T-helper 17 cell (primary cell): ENCODE measurements at places on chromosomes 6 and 20.

GRCh38 chr6:42984924-42985475 lies 630 bp downstream of the PPP2R5D start:
- no peak for DNase-seq

DNA sequence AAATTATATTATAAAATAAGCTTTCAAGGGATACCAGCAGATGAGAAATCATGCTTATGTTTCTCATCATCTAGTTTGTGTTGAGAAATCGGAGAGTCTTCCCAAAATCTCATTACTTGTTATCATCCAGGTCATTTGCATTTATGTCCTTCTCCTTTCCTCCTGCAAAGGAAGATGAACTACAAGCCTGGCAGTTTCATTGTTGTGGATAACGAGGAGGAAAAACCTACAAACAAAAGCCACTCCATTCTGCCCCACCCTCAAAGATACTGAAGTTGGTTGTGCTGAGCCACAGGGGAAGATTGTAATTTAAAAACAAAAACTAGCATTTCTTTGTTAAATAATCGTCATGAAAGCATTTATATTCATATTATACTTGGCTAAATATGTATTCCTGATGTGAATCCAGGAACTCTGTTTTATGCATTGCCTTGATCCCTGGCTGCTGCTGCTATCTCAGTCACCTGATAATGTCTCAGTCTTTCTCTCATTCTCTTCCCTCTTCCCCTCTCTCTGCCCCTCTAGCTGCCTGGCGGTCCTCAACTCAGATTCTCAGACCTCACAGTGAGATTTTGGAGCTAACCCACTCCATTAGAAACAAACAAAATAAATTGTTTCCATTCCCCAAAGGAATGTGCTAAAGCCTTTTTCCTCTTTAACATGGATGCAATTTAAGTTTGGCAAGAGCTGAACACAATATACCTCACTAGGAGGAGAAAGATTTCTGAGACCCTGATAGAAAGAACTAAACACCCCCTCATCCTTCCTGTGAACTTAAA lies 185.3 kb downstream of the ADAT2 start:
- no peak for DNase-seq

DNA sequence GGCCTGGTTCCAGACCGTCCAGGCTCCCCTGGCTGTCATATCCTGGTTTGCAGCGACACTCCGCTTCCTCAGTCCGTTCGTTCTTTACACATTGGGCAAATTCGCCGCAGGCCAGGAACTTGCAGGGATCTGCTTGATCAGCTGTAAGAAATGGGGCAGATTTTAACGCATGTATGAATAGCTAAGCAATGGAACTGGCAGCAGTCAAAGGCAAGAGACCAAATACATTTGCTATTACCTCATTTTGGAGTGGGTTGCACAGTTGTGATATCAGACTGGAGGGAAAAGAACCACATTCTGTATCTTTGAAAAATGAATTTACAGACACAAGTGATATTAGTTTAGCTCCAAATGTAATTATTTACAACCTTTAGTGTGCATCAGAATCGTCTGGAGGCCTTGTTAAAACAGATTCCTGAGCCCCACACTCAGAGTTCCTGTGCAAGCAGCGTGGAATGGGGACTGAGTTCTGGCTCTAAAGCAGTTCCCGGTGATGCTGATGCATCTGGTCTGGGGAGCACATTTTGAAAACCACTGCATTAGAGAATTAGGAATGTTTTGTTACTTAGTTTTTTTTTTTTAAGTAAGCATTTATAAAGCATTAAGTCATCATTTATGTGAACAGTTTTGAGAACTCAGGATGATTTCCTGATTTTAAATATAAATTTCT lies 141.3 kb downstream of the IMPG1 start:
- DNase-seq = no peak

GRCh38 chr20:23205611-23206041 lies 119.5 kb upstream of the CD93 start:
- no peak for DNase-seq

DNA sequence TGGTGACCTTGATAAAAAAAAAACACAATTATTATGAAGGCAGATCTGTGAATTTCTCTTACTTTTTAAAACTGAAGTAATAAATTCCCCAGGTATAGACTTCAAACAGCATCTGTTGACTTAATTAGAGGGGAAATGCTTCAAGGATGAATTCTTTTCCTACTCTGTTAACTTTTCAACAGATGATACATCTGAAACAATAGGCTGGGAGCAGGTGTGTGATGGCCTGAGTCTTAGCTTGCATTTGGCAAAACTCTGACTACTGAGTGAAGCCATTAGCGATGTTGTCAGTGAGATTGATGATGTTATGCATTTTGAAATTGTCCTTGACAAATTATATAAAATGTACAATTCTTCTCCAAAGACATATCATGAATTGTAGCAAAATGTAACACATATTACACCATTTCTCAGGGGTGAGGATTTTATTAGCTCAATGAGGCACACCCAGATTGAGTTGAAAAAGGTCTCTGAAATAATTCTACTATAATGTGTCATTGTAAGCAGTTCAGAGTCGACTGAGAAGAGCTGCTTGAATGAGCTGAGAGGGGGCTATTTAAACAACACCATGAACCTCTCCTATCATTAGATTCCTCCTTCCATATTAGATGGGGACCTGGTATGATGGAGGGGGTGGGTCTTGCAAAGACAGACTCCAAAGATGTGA lies 39.6 kb upstream of the OGFRL1 start:
- DNase-seq = no peak

DNA sequence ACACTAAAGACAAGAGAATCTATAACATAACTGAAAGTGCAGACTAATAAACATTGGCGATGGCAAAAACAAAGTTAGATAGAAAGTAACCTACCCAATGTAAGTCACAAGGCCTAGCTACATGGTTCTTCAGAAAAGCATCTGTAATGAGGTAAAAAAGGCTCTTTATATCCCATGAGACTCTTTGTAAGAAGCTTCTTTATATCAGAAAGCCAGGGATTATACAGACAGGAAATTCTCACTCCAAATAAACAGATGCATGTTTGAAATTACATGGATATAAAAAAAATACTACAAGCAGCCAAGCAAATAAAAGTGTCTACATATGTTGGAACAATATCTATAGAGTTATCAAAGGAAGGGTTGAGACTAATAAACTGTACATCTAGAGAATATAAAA lies 284.9 kb upstream of the NRSN1 start:
- no peak for DNase-seq

DNA sequence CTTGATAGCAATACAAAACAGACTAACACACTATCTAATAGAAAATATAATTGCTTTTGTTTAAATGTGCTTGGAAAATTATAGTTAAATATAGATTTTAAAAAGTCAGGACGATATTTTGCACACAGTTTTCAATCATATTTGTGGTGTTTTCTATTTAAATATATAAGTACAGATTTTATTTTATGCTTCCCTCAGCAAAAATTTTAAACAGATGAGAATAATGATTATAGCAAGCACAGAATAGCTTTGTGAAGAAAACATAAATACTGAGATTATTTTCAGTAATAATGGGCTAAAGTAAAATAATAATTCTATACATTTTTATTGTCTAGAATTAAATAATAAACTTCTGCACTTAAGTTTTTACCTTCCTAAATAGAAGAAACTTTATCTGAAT lies 809.4 kb downstream of the PHF3 start:
- no peak for DNase-seq

- no peak for DNase-seq
Measured at GRCh38 chr20:17202673-17203072, 24.2 kb upstream of the PCSK2 start.

GRCh38 chr20:237929-238328 lies 10.9 kb downstream of the DEFB129 start:
- no peak for DNase-seq

- no peak for DNase-seq
Measured at GRCh38 chr20:24949756-24950127, 673 bp downstream of the CST7 start.

DNA sequence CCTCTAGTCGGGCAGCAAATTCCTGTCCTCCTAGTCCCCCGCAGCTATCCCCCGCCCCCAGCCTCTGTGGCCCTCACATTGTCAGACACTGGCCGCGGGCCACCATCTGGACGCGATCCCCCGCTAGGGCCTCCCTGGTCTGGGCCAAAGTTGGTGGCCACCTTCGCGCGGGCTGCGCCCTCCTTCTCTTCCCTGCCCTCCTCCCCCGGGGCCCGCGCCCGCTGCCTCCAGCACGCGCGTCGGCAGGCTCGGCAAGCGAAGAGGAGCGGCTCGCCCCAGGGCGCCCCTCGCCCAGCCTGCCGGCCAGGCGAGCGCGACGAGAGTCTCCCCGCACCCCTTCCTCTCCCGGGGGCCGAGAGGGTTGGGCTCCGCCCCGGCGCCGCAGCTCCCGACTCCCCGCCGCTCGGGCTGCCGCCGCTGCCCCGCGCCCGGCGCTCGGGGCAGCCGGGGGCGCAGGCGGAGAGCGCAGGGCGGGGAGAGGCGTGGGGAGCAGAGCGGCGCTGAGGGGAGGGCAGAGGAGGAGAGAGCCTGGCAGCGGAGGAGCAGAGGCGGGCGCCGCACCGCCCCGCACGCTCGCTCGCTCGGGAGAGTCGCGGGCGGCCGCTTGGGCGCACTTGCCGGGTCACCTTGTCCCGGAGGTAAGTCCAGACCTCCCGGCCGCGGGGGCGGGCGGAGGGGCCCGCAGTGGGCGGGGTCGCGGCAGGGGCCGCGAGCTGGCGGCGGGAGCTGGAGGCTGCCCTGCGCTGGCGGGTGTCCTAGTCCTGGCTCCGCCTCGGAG lies at the start of gene SYNDIG1:
Gene SYNDIG1, plus strand, starts transcription at position 514 of the 778 bp plus-strand sequence. CDS start 73,469 bp downstream, outside the sequence.
- no peak for DNase-seq

GRCh38 chr6:42241915-42242314 lies 24.3 kb upstream of the MRPS10 start:
- DNase-seq = no peak

DNA sequence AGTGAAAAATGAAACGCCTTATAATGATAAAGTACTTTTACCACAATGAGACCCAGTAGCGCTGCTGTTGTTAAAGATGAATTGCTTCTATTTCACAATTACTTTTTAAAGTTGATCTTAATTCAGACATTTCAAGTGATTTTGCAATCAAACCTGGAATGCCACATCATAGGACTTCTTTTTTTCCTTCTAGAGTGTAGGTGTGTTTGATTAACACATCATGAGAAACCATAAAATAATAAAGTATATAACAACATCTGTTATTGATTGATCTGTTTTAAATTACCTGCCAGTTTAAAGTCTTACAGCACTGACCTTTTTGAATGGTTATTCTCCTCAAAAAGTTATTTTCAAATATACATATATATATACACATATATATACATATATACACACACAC lies 38.6 kb downstream of the HEBP2 start:
- no peak for DNase-seq

DNA sequence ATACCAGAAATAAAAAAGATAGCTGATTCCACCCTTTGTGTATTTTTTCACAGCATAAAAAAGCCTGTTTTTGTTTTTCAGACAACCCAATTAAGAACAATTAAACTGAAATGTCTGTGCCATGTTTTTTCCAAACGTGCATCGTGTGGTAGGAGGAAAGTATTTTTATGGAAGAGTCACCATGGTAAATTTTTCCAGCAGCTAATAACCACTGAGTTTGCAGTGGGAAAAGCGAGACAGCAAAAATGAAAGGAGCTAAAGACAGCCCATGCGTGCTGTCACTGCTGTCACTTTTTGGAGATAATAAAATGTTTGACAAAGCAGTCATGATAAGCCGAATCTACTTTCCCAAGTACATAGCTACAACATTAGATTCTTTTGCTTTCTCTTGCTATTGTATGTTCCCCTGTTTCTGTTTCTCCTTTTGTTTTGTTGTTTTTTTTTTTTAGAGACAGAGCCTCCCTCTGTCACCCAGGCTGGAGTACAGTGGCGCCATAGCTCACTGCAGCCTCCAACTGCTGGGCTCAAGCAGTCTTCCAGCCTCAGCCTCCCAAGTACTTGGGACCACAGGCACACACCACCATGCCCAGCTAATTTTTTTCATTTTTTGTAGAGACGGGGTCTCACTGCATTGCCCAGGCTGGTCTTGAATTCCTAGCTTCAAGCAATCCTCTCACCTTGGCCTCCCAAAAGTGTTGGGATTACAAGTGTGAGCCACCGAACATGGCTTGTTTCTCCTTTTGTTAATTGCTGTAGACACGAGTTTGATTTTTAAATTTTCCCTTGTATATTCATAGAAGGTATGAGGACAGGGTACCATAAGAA lies 261.3 kb downstream of the TMEM242 start:
- no peak for DNase-seq

DNA sequence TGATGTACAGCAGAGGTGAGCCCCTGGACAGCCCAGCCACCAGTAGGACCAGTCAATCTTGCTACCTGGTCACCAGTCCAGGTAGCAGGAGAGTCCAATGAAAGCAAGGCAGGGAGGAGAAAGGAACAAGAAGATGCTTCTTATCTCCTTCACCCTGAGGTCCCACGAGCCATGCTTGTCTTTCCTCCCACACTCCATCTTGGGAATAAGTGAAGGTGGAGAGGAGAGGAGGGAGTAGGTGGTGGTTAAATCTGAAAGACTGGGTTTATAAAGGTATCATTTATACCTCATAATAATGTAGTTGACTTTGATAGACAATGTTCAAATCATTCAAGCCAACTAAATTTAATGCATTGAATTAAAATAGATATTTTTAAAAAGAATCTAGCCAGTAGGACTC lies 35.9 kb downstream of the LAMP5 start:
- no peak for DNase-seq

DNA sequence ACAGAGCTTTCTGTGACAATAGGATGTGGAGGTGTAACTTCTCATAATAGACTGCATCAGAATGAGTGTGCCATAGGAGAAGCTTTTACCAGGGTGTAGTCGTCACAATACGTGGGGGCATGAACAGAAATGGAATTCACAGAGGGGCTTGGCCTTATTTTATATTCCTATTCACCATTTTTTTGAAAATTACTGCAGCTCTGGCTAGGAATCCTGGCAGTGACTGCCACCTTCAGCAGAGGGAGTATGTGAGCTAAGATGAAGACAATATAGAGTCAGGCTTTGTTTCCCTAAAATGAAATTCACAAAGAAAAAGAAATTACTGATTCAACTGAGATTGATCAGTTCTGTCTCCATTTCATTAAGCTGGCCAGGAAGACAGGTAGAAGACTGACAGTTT lies 13.9 kb downstream of the TOMM6 start:
- DNase-seq = no peak

- no peak for DNase-seq
Measured at GRCh38 chr6:42899871-42900270, 16.0 kb upstream of the PTCRA start.

DNA sequence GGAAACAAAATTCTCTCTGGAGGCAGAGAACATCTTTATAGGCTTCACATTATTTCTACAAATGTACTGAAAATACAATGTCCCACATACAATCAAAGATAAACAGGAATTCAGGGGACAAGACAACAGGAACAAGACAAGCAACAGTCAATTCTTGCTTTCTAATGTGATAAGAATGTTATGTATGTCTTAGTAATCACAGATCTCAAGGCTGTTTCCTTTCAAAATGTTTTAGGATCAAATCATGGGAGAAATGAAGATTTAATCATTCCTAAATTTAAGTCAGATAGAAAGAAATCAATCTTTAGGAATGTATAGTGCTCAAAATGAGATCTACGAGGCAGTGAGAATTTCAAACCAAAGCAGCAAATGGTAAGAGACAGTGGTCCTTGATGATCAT lies 32.1 kb downstream of the NEDD9 start:
- no peak for DNase-seq
